NCI-H2171 treated with DMSO at 0.1 percent for 48 hours (cell line): ENCODE measurements at places on chromosomes 11 and 22.

DNA sequence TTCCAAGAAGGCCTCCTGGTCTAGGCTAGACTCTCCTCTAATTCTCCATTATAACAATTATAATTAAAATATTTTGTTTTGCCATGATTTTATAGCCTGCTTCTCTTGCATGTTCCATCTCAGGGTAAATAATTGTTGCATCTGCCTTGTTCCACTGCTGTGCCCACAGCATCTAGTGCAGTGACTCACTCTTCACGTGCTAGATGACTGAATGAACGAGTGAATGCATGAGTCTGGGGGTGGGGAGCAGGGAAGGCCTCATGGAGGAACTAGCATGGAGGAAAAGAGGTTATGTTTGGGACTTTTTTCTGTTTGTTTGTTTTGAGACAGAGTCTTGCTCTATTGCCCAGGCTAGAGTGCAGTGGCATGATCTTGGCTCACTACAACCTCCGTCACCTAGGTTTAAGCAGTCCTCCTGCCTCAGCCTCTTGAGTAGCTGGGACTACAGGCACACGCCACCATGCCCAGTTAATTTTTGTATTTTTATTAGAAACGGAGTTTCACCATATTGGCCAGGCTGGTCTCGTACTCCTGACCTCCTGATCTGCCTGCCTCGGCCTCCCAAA lies 5.2 kb upstream of the OAF start:
- DNase-seq, result no peak

DNA sequence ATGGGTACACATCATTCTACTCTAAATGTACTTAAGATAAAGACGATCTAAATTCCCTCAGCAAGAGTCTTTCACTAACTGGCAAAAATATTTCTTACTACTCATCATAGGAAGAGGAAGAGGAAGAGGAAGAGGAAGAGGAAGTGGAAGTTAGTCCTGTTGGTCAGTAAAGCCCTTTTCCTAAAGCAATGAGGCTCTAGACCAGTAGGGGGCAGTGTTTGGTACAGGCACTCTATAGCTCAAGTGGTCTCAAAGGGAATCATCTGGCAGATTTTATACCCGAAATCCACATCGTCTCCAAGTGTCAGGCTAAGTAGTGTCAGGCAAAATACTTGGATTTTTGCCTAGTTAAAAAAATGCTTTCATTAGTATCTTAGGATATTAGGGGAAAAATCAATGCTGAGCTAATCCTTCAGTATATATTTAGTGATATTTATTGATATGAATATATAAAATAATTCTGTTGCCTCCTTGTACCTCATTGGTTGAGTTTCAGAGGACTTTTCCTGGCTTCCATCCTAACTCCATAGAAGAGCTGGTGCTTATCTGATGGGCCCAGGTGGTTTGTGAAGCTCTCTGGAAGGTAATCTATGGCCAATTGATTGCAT lies 7.7 kb downstream of the BLID start:
- no peak for DNase-seq

DNA sequence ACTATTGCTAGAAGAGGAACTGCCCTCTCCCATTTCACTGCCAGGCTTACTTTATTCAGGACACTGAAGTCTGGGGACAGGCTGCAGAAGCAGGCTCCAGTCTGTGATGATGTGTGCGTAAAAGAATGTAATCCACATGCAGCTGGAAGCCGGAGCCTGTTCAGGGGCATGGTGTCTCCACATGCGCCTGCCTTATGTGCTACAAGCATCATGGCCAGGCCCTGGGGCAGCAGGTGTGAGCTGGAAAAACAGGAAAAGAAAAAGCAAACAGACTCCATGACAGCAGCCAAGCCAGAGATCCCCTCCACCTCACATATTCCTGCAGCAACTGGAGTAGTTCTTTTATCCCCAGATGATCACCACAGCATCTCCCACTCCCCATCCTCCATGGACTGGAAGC lies 33.4 kb downstream of the ARFGAP2 start:
- DNase-seq, result no peak

GRCh38 chr22:19800761-19801244 lies 40.2 kb downstream of the TBX1 start:
- no peak for DNase-seq

GRCh38 chr22:48897645-48898370 lies 929.9 kb downstream of the BRD1 start:
- DNase-seq, result no peak

GRCh38 chr11:99019696-99020095 lies 1.1 kb upstream of the CNTN5 start:
- DNase-seq, result no peak

DNA sequence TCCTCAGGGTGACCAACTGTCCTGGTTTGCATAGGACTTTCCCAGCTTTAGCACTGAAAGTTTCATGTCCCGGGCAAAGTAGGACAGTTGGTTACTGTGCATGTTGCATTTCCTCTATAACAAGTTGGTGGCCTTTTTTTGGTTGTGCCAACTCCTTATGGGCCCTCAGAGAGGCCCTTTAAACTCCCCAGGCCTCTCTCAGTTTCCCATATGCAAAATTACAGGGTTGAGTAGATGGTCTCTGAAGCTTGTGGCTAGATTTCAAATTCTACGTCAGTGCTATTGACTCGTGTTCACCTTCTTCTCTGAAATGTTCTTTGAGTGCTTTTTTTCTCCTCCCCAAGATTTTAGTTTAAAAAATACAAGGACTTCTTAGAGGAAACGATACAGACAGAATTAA lies 92.5 kb downstream of the MYO18B start:
- DNase-seq, result no peak

- no peak for DNase-seq
Measured at GRCh38 chr11:68168694-68169093, 44.4 kb downstream of the KMT5B start.
